ENCODE measurements at places on chromosomes 12 and 14. TPM values are rescaled to one million over a fixed set of nuclear protein-coding genes. Genes with fewer than 3 reads are reported as not detected.
A peak's percentile ranks its signal among the peaks of the same experiment; 100 is the strongest.

OTUB2 gene
- 4.1 TPM for total RNA-seq

DNA sequence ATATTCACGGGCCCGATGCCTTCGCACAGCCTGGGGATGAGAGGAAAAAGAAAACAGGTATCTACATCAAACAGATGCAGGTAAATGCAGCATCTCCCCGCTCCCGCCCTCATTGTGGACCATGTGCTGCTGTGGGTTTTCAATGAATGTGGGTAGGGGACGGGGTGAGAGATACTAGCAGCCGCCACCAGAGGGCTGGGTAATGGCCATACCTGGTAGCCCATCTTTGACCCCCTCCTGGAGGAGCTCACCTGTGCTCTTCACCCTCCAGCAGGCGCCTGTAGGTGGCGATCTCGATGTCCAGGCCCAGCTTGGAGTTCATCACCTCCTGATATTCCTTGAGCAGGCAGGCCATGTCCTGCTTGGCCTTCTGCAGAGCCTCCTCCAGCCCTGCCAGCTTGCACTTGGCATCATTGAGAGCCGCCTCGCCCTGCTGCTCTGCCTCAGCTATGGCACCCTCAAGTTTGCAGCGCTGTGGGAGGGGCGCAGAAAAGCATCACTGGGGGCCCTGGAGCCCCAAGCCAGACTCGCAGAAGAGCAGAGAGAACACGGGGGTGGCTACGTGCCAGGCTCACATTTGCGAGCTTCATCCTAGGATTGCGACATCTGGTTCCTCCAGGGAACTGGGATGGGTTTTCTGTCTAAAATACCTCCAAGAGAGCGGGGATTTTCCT is 10.2 kb downstream of the KRT82 start:
- H3K4me1 ChIP-seq = no peaks in the 10 kb centered on the region
- H3K4me3 ChIP-seq = no peak overlapping the region
- H3K27ac ChIP-seq = no peak overlapping the region
- H3K36me3 ChIP-seq = no peaks in the 10 kb centered on the region
- H3K27me3 ChIP-seq = no peaks in the 10 kb centered on the region

DNA sequence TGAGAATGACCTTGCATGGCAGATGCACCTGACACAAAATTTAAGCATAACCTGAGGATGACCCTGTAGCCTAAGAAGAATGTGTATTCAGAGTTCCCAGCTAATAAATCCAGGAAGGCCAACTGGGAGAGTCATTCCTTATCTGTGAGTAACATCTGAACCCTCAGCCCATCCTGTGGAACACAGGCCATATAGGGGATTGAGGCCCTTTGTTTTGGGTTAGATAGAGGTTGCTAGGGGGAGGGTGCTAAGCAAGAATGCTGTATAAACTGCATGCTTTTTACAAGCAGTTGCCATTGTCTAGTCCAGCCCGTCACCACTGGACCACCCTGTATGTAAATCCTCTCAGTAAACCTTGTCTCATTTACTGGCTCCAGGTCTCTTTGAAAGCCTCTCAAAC is 77.0 kb downstream of the BICD1 start:
- no peak overlapping the region for H3K27ac ChIP-seq
- no peaks in the 10 kb centered on the region for H3K27me3 ChIP-seq
- no peak overlapping the region for H3K4me3 ChIP-seq
- DNase-seq = no peak
- peaks cover 2% of the 10 kb centered on the region for H3K4me1 ChIP-seq
- peaks cover 2% of the 10 kb centered on the region for H3K36me3 ChIP-seq

G2E3 gene
- 75.9 TPM for total RNA-seq

DNA sequence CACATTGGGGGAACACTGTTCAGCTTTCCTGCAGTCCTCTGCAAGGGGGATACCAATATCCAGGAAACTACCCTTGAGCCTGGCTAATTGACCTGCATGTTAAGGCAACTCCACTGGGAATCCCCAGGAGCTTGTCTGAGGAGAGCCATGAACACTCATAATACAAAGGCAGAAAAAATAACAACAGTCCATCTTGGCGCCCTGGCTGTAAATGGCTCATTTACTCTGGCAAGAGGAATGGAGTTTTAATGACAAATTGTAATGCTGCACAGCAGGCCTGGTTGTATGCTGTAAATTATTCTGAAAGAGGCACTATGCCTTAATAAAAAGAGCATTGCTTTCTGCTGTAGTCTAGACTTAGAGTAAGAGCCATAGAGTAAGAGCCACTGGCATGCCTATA is 58.3 kb downstream of the SLC8A3 start:
- H3K4me1 ChIP-seq = no peaks in the 10 kb centered on the region
- H3K27me3 ChIP-seq = no peaks in the 10 kb centered on the region
- no peak overlapping the region for H3K4me3 ChIP-seq
- H3K36me3 ChIP-seq = no peaks in the 10 kb centered on the region
- DNase-seq = no peak
- H3K27ac ChIP-seq = no peak overlapping the region

DNA sequence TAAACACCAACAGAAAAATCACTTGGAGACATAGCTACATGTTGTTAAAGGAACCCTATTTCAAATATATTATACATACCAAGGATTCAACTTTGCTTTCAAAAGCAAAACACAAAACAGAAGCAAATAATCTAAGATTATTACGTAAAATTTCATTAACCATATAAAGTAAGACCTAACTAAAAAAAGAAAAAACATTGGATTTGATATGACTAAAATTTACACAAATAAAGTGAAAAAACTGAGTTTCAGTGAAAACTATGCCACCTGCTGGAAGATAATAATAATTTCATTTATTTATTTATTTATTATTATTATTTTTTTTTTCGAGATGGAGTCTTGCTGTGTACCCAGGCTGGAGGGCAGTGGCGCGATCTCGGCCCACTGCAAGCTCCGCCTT is 45.2 kb downstream of the WDHD1 start:
- no peaks in the 10 kb centered on the region for H3K27me3 ChIP-seq
- no peak overlapping the region for H3K27ac ChIP-seq
- no peak for DNase-seq
- H3K4me1 ChIP-seq = no peaks in the 10 kb centered on the region

DNA sequence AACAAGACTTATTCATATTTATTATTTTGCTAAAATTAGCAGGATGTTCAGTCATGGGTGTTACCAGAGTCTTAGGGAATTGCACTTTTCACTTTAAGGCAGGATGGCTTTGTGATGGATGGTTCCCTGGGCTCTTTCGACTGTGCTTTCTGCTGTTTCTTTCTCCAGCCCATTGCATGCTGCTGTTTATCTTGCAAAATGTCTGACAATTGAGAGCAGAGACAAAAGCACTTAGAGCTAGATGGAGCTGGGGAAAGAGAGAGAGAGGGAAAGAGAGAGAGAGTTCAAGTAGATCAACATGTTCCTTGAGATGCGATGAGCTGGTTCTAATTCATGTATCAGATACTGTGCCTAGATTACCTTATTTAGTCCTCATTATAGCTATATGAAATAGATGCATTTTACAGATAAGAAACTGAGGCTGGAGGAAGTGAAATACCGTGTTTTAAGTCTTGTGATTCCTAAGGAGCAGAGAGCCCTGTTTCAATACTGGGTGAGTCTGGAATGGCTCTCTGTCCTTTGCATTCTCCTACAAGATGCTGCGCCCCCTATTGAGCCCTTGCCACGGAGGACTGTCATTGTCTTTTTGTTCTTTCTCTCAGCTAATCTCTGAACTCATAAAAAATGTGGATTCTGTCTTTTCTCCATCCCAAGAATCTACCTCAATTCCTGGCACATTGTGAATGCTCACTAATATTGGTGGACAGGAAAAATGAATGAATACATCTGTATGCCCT is 227.9 kb downstream of the ALG10B start:
- peak; percentile 58 for DNase-seq
- H3K4me3 ChIP-seq = no peak overlapping the region
- H3K27ac ChIP-seq = peak overlapping the region; percentile 38
- H3K4me1 ChIP-seq = peaks cover 7% of the 10 kb centered on the region

GRCh38 chr12:68438601-68439000 is 106.4 kb upstream of the MDM1 start:
- no peak overlapping the region for H3K27ac ChIP-seq
- no peaks in the 10 kb centered on the region for H3K36me3 ChIP-seq
- H3K4me1 ChIP-seq = peaks cover 14% of the 10 kb centered on the region
- DNase-seq = no peak

DNA sequence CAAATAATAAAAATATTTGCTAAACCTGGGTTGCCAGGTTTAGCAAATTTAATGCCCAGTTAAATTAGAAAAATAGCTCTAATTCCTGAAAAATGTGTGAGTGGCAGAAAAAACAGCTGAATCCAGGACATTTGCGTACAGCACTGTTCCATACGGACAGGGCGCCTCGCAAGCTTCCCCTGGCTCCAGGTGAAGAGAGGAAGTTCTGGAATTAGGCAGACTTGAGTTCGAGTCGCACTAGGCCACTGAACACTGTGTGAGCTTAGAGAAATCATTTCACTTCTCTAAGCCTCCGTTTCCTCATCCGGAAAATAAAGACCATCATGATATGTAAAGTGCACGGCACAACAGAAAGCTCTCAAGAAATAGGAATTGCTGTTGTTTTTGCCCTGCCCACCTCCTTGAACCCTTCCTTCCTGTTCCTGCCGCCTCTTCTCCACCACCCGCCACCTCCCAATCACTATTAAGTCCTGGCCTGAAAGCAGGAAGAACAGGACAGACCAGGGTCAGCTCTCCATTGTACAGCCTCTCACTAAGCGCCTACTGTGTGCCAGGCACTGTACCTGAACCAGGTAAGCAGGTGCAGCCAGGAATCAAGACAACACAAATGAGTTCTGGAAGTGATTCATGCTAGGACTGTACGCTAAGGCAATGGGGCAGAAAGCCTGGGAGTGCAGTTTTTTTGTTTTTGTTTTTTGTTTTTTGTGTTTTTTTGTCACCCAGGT is 763 bp upstream of the PHETA1 start:
- H3K4me1 ChIP-seq = peaks cover 2% of the 10 kb centered on the region
- no peaks in the 10 kb centered on the region for H3K36me3 ChIP-seq
- no peak for DNase-seq
- no peak overlapping the region for H3K27ac ChIP-seq
- peaks cover 13% of the 10 kb centered on the region for H3K27me3 ChIP-seq
- H3K4me3 ChIP-seq = peak overlapping the region; percentile 75

ARPC3 gene
- 170 TPM for total RNA-seq

DNA sequence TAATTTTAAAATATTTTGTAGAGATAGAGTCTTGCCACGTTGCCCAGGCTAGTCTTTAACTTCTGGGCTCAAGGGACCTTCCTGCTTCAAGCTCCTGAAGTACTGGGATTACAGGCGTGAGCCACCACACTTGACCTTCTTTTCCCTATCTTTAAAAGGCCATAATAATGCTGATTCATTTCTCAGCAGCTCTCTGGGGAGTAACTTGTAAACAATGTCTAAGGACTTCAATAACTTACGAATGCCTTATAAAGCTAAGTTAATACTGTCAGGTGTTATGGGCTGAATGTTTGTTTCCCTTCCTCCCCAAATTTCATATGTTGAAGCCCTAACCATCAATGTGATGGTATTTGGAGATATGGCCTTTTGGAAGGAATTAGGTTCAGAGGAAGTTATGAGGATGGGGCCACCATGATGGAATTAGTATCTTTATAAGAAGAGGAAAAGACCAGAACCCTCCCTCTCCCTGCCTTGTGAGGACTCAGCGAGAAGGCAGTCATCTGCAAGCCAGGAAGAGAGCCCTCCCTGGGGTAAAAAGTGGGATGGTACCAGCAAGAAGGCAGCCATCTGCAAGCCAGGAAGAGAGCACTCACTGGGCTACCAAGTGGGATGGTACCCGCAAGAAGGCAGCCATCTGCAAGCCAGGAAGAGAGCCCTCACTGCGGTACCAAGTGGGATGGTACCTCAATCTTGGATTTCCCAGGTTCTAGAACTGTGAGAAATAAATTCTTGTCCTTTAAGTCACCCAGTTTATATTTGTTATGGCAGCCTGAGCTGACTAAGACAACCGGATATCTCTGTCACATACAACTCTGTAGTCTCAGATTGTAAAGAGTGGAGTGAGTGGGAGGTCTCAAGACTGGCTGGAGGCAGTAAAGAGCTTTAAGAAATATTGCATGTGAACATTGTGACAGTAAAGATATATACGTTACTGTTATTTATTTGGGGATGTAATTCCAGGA is 16.3 kb upstream of the YBX3 start:
- H3K4me1 ChIP-seq = no peaks in the 10 kb centered on the region
- no peaks in the 10 kb centered on the region for H3K36me3 ChIP-seq
- H3K27ac ChIP-seq = no peak overlapping the region
- DNase-seq = no peak
- no peaks in the 10 kb centered on the region for H3K27me3 ChIP-seq

FITM1 gene
- total RNA-seq = 0.33 TPM

- no peaks in the 10 kb centered on the region for H3K27me3 ChIP-seq
- H3K27ac ChIP-seq = no peak overlapping the region
- H3K4me3 ChIP-seq = no peak overlapping the region
- H3K36me3 ChIP-seq = no peaks in the 10 kb centered on the region
Observed at GRCh38 chr14:35855876-35856481, 29.8 kb downstream of the BRMS1L start.

DNA sequence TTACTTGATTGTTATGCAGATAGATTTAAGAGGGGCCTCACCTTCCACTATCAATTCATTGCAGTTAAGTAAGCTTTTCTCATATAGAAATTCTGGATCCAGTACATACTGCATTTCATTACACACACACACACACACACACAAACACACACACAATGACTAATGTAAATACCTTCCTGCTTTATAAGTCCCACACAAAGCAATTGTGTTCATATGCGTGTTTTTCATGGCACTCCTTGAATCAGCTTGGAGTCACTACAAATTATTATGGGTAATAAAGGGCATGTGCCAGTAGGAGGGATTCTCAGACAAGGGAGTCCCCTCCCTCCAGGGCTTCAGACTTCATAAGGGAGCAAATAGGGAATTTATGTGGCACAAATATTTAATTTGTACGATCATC is 4.5 kb downstream of the MIPOL1 start:
- no peaks in the 10 kb centered on the region for H3K27me3 ChIP-seq
- H3K36me3 ChIP-seq = no peaks in the 10 kb centered on the region
- no peak overlapping the region for H3K27ac ChIP-seq
- no peak overlapping the region for H3K4me3 ChIP-seq
- no peak for DNase-seq
- H3K4me1 ChIP-seq = no peaks in the 10 kb centered on the region

- no peaks in the 10 kb centered on the region for H3K4me1 ChIP-seq
- no peaks in the 10 kb centered on the region for H3K27me3 ChIP-seq
- H3K36me3 ChIP-seq = no peaks in the 10 kb centered on the region
- DNase-seq = no peak
Observed at GRCh38 chr14:85934886-85935254, 404.9 kb downstream of the FLRT2 start.

GRCh38 chr14:75879031-75879430 is 102.8 kb downstream of the TGFB3 start:
- H3K27me3 ChIP-seq = no peaks in the 10 kb centered on the region
- DNase-seq = no peak
- no peaks in the 10 kb centered on the region for H3K36me3 ChIP-seq
- no peak overlapping the region for H3K27ac ChIP-seq
- H3K4me1 ChIP-seq = no peaks in the 10 kb centered on the region
